Breast epithelium (tissue), 4 donors: ENCODE measurements at places on chromosomes 7 and 10. TPM values are rescaled to one million over a fixed set of nuclear protein-coding genes. Genes with fewer than 3 reads are reported as not detected.

GRCh38 chr10:3476640-3477448, 304.3 kb upstream of the PITRM1 start:
- no peak for DNase-seq
- no peak overlapping the region for H3K4me3 ChIP-seq
- no peaks in the 10 kb centered on the region for H3K4me1 ChIP-seq
- no peak overlapping the region for H3K27ac ChIP-seq
- no peaks in the 10 kb centered on the region for H3K36me3 ChIP-seq

CHST3 gene
- total RNA-seq = 25.6 TPM

- H3K4me1 ChIP-seq = no peaks in the 10 kb centered on the region
- no peaks in the 10 kb centered on the region for H3K36me3 ChIP-seq
- no peak overlapping the region for H3K4me3 ChIP-seq
- no peak overlapping the region for H3K27ac ChIP-seq
Observed at GRCh38 chr10:43940898-43941837, 292.5 kb upstream of the ZNF32 start.

LEP gene
- total RNA-seq = 498 TPM

DDC gene
- total RNA-seq = 0.33 TPM

- no peaks in the 10 kb centered on the region for H3K4me1 ChIP-seq
- H3K36me3 ChIP-seq = no peaks in the 10 kb centered on the region
- H3K27me3 ChIP-seq = peaks cover 5% of the 10 kb centered on the region
Observed at GRCh38 chr10:93596539-93596938, 4.5 kb downstream of the RBP4 start.

GRCh38 chr7:46616636-46617035, 695.6 kb upstream of the IGFBP3 start:
- DNase-seq = no peak
- no peaks in the 10 kb centered on the region for H3K27me3 ChIP-seq
- no peaks in the 10 kb centered on the region for H3K4me1 ChIP-seq
- H3K4me3 ChIP-seq = no peak overlapping the region
- H3K36me3 ChIP-seq = no peaks in the 10 kb centered on the region

- no peak overlapping the region for H3K4me3 ChIP-seq
- H3K4me1 ChIP-seq = no peaks in the 10 kb centered on the region
- H3K36me3 ChIP-seq = no peaks in the 10 kb centered on the region
- H3K27me3 ChIP-seq = no peaks in the 10 kb centered on the region
Observed at GRCh38 chr7:66307591-66308215, 102.6 kb downstream of the TPST1 start.

DKK1 gene
- total RNA-seq = 142 TPM

AOC1 gene
- 2.3 TPM for total RNA-seq

- H3K36me3 ChIP-seq = no peaks in the 10 kb centered on the region
Observed at GRCh38 chr7:39105720-39106119, 128.0 kb downstream of the POU6F2 start.

DNA sequence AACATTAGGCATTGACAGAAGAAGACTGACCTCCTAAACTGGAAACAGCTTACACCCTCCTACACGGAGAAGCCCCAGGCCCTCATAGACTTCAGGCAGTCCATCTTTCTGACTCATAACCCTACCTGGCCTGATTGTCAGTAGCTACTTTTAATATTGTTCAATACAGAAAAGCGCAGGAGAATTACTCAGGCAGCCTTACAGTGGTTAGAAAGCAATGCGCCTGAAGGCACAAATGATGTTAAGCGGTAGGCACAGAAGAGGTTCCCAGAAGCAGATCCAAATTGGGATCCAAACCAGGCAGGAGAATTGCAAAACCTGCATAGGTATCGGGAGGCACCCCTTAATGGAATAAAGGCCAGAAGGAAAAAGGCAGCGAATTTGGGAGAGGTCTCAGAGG, 5.4 kb upstream of the CYREN start:
- H3K4me1 ChIP-seq = peaks cover 6% of the 10 kb centered on the region
- DNase-seq = no peak
- peak overlapping the region; percentile 71 for H3K27ac ChIP-seq
- no peak overlapping the region for H3K4me3 ChIP-seq

DNA sequence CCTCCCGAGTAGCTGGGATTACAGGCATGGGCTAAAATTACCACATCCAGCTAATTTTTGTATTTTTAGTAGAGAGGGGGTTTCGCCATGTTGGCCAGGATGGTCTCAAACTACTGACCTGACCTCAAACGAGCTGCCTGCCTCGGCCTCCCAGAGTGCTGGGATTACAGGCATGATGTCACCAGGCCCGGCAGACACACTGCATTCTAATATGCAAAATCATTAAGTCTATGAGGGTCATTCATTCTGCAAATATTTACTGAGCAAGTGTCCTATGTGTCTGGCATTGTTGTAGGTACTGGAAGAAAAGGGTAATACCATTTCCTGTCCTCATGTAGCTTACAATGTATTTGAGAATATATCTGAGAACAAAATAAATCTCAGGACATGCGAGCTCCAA, 2.7 kb downstream of the PUS7 start:
- no peaks in the 10 kb centered on the region for H3K4me1 ChIP-seq
- no peak for DNase-seq
- H3K27ac ChIP-seq = no peak overlapping the region
- no peak overlapping the region for H3K4me3 ChIP-seq
- no peaks in the 10 kb centered on the region for H3K36me3 ChIP-seq

ADAMTS14 gene
- total RNA-seq = under 0.01 TPM

DNA sequence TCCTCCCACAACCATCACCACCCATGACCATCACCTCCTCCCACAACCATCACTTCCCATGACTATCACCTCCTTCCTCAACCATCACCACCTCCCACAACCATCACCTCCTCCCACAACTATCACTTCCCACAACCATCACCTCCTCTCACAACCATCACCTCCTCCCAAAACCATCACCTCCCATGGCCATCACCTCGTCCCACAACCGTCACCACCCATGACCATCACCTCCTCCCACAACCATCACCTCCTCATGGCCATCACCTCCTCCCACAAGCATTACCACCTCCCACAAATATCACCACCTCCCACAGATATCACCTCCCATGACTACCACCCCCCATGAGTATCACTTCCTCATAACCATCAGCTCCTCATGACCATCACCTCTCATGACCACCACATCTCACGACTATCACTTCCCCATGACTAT, 52.2 kb downstream of the PDGFA start:
- H3K4me1 ChIP-seq = peaks cover 4% of the 10 kb centered on the region
- no peak overlapping the region for H3K27ac ChIP-seq
- peak; percentile 45 for DNase-seq
- H3K27me3 ChIP-seq = no peaks in the 10 kb centered on the region
- no peaks in the 10 kb centered on the region for H3K36me3 ChIP-seq
- H3K4me3 ChIP-seq = no peak overlapping the region

DNA sequence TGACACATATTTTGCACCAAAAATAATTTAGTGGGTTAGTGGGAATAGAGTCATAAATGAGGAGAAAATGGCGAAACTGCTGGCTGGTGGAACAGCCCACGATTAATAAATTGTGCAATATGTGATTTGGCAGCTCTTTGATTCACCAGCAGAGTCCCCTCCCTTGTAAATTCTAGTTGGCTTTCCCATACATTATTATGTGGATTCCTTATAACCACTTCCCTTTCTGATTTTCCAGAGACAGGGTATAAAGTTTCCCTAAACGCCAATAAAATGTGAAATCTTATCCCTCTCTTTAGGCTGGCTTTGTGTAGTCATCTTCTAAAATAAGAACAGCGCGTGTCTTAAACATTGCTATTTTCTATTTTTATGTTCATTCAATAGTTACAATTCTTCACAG, 149.4 kb upstream of the FERD3L start:
- no peak for DNase-seq
- no peaks in the 10 kb centered on the region for H3K4me1 ChIP-seq
- no peaks in the 10 kb centered on the region for H3K27me3 ChIP-seq
- H3K27ac ChIP-seq = no peak overlapping the region
- no peaks in the 10 kb centered on the region for H3K36me3 ChIP-seq

PIK3CG gene
- total RNA-seq = 5.4 TPM

DNA sequence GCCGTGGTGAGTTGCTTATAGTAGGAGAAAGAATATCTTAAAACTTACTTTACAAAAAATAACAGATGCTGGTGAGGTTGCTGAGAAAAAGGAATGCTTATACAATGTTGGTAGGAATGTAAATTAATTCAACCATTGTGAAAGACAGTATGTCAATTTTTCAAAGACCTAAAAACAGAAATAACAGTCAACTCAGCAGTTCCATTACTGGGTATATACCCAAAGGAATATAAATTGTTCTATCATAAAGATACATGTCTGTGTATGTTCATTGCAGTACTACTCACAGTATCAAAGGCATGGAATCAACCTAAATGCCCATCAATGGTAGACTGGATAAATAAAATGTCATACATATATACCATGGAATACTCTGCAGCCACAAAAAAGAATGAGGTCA, 420.4 kb downstream of the AUTS2 start:
- DNase-seq = no peak
- H3K4me3 ChIP-seq = no peak overlapping the region
- no peaks in the 10 kb centered on the region for H3K36me3 ChIP-seq
- no peaks in the 10 kb centered on the region for H3K4me1 ChIP-seq

DNA sequence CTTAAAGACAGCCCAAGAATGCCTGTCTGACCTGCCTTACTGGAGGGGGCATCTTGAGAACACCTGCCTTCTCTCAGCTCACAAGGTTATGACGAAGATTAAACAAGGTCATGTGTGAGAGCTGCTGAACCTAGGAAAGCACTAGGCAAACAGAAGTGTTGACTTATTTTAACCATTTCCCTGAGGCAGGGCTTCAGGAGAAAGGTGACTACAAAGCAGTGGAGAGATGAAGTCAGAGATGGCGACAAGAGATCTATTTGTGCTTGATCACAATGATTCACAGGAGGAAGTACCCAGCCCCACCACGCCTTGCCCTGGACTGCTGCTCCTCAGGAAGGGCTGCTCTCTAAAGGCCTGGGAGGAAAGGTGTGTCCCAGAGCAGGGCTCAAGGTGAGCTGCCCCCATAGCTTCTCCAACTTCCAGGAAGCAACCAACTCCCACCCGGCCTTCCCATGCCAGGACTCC, 27.8 kb downstream of the STN1 start:
- peak overlapping the region; percentile 87 for H3K27ac ChIP-seq
- no peak for DNase-seq
- H3K4me1 ChIP-seq = no peaks in the 10 kb centered on the region
- H3K4me3 ChIP-seq = no peak overlapping the region
- H3K36me3 ChIP-seq = no peaks in the 10 kb centered on the region
- no peaks in the 10 kb centered on the region for H3K27me3 ChIP-seq

GRCh38 chr10:35495521-35496119, 109.5 kb upstream of the GJD4 start:
- H3K27me3 ChIP-seq = no peaks in the 10 kb centered on the region
- H3K36me3 ChIP-seq = no peaks in the 10 kb centered on the region
- peak overlapping the region; percentile 57 for H3K27ac ChIP-seq
- H3K4me1 ChIP-seq = no peaks in the 10 kb centered on the region
- no peak overlapping the region for H3K4me3 ChIP-seq

DNA sequence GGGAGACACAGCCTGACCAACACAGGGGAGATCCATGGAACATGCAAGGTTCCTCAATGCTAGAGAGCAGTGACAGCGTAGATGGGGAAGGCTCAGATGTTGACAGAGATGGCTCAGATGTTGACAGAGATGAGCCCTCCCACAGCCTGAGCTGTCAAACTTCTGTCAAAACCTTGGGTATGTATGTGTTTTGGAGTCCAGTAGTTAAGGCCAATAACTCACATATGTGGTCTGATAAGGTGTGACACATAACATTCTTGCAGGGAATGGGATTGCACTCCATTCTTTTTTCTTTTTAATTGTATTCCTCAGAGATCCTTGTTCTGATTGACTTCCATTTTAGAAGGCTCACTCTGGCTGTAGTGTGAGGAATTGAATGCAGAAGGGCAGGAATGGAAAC, 136.3 kb downstream of the C1GALT1 start:
- no peaks in the 10 kb centered on the region for H3K4me1 ChIP-seq
- no peaks in the 10 kb centered on the region for H3K36me3 ChIP-seq
- H3K4me3 ChIP-seq = no peak overlapping the region
- H3K27ac ChIP-seq = no peak overlapping the region

AKR1C4 gene
- not detected for total RNA-seq

ACSM6 gene
- not detected for total RNA-seq

DNA sequence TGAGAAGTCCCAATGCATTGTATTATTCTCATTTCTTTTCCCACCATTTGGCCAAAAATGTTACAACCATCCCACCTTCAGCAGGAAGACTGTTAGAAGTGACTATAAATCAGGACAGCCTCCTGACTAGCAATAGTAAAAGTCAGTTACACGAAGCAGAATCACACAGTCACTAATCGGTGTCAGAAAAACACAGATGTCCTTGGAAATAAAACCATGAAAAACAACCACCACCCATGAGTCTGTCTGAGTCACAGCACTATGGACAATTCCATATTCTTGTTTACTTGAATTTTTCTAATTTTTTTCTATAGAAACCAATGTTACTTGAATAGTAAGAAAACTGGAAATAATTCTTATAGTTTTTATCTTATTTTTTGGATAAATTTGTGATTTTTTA, 81.9 kb upstream of the FRMD4A start:
- no peaks in the 10 kb centered on the region for H3K4me1 ChIP-seq
- no peak overlapping the region for H3K27ac ChIP-seq
- H3K36me3 ChIP-seq = no peaks in the 10 kb centered on the region

- DNase-seq = no peak
- H3K27ac ChIP-seq = no peak overlapping the region
- no peaks in the 10 kb centered on the region for H3K36me3 ChIP-seq
- H3K4me1 ChIP-seq = no peaks in the 10 kb centered on the region
- no peaks in the 10 kb centered on the region for H3K27me3 ChIP-seq
- H3K4me3 ChIP-seq = no peak overlapping the region
Observed at GRCh38 chr7:19530261-19530660, 178.6 kb downstream of the POLR1F start.
